ENCODE measurements at places on chromosomes 13 and 19.

DNA sequence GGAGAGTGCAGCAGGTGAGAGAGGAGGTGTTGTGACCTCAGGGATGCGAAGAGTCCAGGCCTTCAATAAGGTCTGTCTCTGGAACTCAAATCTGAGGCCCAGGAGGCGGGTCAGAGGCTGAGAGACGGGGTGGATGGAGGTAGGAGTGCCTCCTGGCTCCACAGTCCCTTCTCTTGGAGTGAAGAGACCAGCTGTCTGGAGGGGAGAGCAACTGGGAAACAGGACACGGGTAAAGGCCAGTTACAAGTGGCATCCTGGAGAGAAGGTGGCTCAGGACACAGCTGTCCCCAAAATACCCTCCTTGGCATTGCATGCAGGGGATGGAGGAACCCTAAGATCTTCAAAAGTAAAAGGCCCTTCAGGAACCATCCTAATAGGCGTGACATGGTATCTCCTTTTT is 19.2 kb downstream of the PDE4A start:
- no peak for DNase-seq

- no peak for DNase-seq
Measured at GRCh38 chr19:32032561-32032960, 312.8 kb upstream of the ZNF507 start.

- DNase-seq, result no peak
Measured at GRCh38 chr19:840519-841206, at the start of gene PRTN3. PRTN3 (plus strand) TSS chr19:840999; CDS start chr19:841009, 10 bp downstream.

GRCh38 chr19:8396563-8397203 is 6.5 kb downstream of the RAB11B start:
- peak; percentile 53 for DNase-seq

DNA sequence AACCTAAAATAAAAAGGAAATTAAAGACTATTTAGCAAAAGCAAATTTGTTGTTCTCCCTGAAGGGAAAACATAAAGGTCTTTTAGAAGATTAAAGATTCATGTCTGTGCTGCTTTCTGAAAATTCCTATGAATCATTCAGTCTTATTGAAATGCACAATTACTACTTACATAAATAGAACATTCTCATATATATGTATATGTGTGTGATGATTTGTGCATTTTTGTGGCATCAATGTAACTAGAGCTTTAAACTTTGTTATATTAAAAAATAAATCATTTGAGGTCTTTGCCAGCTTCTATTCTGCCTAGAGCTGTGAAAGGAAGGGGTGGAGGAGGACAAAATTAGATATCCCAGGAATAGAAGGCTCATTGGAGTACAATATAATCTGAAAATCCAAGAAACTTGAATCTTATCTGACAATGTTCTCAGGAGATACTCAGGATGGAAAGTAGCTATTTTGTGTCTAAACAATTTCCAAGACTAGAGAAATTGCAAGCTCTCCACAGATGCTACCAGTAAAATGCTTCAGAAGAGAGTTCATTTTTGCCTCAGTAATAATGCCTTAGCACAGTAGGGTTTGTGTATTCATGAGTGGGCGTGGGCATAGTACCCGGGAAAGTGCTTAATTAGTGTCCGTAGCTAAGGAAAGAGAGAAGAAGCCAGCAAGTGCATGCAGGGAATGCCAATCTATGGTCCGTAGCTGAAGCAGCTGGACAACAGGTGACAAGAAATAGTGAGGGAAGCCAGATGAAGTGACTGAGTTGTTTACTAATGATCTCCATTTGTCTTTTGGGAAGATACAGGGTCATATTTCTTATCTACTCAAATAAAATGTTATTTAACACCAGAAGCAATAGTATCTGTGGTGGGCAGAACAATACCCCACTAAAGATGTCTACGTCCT is 395.5 kb upstream of the NBEA start:
- DNase-seq, result no peak

- no peak for DNase-seq
Measured at GRCh38 chr13:106417467-106418110, 117.9 kb downstream of the EFNB2 start.

- peak; percentile 46 for DNase-seq
Measured at GRCh38 chr19:44447916-44448674, at the start of gene ZNF229. ZNF229 (minus strand) TSS chr19:44448472; CDS start chr19:44442847, 5,625 bp downstream.

DNA sequence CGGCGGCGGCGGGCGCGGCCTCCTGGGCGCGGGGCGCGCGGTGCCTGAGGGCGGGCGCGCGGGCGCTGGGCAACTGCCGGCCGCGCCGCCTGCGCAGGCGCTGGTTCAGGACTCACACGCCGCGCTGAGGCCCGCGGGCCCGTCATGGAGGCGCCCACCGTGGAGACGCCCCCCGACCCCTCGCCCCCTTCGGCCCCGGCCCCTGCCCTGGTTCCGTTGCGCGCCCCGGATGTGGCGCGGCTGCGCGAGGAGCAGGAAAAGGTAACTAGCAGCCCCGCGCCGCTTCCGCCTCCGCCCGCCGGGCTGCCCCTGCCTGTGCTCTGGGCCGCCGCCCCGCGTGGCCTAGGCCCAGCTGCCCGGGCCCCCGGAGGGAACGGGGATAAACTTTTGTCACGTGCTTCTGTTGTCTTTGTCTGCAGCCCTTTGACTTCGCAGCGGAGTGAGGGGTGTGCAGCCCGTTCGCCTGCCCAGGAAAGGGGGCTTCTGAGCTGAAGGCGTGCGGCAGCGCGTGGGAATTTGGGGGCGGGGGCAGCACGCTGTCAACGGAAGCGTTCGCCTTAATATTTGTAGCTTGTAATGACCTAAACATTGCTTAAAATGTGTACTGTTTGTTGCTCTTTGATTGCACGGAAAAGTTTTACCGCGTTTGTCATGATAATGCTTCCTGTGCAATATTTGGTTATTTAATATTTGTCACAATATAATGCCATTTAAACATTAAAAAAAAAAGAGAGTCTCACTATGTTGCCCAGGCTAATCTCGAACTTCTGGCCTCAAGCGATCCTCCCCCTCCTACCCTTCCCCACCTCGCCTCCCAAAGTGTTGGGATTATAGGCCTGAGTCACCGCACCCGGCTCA is 594 bp downstream of the URI1 start:
- peak; percentile 44 for DNase-seq

GRCh38 chr19:30053558-30053957 is 111.5 kb downstream of the URI1 start:
- DNase-seq, result no peak

DNA sequence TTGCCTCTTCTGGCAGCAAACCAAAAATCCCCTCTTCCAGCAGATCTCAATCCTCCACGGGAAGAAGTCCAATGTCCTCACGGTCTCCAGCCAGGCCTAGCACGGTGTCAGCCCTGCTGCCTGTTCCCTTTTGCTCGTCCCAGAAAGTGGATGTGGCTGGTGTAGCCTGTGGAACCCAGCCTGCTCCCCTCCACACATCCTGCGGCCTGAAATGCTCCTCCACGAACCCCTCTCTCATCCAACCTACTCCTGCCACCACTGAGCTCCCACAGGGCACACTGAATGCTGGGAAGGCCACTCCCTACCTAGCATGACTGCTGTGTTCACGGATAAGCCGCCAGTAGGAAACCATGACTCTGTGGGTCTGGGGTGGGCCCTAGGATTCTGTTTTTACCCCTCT is 3.0 kb downstream of the MBOAT7 start:
- no peak for DNase-seq

DNA sequence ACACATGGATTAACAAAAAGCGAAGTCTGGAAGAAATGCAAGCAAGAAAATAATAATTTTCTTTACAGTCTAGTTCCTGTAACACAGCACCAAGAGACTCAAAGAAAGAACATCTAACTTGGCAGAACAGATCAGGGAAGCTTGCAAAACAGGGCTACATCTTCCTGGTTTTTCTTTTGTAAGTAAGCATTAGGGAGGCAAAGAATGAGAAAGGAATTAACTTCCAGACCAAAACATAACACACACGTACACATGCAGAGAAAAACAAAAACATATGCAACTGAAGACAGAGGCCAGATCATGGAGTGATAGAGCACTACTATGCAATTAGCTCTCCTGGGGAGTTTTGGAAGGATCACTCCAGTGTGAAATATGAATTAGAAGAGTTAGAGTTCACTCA is 120.5 kb downstream of the DIAPH3 start:
- no peak for DNase-seq

GRCh38 chr13:51249255-51249654 is 27.1 kb downstream of the FAM124A start:
- DNase-seq, result no peak
